ENCODE measurements at places on chromosomes 6 and 20.
A peak's percentile ranks its signal among the peaks of the same experiment; 100 is the strongest.

- no peak for DNase-seq
Measured at GRCh38 chr20:36591854-36592641, 13.5 kb upstream of the RAB5IF start.

DNA sequence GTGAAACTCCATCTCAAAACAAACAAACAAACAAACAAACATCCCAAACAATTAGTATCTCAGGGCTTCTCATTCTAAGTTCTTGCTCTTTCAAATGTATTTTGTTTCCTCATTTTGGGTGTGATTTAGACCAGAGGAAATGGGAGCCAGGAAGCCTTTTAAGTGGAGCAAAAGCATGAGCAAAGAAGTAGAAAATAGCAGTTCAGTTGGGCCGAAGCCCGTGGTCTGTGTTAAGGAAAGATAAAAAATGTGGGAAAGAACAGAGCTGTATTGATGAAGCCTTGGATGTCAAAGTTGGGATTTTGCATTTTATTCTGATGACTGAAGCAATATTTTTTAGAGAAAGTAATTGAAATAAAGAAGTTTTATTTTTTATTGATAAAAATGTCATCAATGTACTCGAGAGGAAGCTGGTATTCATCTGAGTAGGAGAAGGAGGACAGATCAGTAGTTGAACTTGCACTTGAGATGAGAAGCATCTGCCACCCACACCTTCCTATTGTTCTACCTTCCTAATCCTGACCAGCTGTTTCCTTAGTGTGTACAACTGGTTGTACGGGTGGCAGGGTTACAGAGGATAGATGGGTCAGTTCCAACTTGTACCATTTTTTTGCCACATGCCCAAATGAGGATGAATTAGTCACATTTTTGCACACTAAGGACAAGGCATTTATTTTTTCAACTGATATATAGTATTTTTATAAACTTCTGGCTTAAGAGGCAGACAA, 56.1 kb downstream of the KIAA0408 start:
- no peak for DNase-seq

GRCh38 chr6:161630674-161631073, 356.8 kb upstream of the AGPAT4 start:
- no peak for DNase-seq

- no peak for DNase-seq
Measured at GRCh38 chr6:132972254-132972653, 157.9 kb downstream of the RPS12 start.

DNA sequence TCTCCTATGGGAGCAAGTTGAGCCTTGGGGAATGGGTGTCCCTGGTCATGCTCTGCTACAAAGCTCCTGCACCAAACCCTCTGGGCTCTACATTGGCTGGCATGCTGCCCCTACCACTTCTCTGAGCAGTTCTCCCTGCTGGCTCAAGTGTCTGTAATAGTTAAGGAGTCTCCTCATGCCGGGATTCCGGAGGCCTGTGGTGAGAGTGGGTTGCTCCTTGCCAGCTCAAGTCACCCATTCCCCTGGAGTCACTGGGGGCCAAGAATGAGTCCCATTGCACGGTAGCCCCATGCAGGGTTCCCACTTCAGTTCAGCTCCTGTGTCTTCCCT, 173.9 kb downstream of the PRDM13 start:
- DNase-seq: no peak

DNA sequence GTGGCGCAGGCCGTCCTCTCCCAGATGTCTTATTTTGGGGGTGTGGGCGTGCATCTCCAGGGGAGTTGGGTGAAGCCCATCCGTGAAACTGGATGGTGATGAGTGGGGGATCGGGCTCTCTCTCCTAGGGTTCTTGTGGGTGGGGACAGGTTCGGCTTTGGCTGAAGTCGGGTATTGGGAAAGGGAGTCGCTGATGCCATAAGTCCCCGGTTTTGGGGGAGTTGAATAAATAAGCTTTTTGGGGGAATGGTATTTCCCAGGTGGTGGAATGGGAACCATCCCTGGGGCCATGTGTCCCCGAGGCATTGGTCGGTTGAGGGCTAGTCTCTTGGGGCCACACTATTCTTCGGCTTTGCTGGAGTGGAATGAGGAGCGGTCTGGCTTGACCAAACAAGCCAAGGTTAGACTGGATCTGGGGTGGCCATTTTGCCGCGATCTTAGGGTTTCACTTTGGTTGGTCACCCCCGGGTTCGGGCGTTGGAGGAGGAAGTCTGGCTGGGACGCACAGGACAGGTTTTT, 481 bp downstream of the ZNF133 start:
- no peak for DNase-seq

GRCh38 chr20:37207171-37207570, 27.8 kb upstream of the MROH8 start:
- DNase-seq: no peak

GRCh38 chr6:123042401-123042800, 46.4 kb downstream of the CLVS2 start:
- DNase-seq: no peak

DNA sequence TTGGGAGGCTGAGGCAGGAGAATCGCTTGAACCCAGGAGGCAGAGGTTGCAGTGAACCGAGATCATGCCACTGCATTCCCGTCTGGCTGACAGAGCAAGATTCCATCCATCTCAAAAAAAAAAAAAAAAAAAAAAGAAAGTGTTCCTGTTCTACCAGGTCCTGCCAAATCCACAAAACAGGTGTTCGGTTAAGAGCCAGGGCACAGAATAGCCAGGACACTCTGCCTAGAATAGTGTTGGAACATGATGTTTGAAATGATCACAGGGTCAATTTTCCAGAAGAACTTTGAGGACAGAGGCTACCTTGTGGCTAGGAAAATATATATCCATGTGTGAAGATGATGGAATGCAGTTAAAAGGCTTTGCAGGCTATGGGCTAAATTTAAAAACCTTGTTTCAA, 63.6 kb upstream of the TRAF3IP2 start:
- no peak for DNase-seq

GRCh38 chr6:7127680-7128079, 19.9 kb downstream of the RREB1 start:
- no peak for DNase-seq

DNA sequence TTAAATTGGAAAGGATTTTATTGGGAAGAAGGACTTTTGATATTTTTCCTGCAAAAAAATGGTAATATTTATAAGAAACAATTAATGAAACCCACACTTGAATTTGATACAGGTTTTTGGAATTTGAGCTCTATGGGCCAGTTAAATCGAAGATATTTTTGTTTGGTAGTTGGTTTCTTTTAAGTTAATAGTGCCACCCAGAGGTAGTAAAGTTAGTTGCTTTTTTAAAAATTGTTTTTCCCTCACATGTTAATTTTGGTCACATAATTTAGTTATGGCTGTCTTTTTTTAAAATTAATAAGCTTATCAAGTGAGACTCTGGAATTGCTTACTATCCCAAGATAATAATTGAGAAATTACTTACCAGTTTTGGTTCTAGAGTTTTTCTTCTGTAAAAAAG, 7.1 kb downstream of the PRIM2 start:
- no peak for DNase-seq

DNA sequence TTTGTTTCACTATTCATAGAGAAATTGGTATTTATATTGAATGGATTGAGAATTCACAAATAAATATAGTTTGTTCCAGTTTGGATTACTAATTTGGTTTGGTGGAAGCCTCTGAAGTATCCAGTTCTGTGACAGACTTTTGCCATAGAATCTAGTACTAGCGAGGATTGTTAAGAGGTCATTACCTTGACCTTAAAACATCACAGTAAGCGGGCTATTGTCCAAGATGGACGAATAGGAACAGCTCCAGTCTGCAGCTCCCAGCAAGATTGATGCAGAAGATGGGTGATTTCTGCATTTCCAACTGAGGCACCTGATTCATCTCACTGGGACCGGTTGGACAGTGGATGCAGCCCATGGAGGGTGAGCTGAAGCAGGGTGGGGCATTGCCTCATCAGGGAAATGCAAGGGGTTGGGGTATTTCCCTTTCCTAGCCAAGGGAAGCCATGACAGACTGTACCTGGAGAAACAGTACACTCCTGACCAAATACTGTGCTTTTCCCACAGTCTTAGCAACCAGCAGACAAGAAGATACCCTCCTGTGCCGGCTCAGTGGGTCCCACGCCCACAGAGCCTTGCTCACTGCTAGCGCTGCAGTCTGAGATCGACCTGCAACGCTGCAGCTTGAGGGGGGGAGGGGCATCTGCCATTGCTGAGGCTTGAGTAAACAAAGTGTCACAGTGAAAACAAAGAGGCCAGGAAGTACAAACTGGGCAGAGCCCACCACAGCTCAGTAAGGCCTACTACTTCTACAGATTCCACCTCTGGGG, 66.4 kb upstream of the NEDD9 start:
- no peak for DNase-seq

DNA sequence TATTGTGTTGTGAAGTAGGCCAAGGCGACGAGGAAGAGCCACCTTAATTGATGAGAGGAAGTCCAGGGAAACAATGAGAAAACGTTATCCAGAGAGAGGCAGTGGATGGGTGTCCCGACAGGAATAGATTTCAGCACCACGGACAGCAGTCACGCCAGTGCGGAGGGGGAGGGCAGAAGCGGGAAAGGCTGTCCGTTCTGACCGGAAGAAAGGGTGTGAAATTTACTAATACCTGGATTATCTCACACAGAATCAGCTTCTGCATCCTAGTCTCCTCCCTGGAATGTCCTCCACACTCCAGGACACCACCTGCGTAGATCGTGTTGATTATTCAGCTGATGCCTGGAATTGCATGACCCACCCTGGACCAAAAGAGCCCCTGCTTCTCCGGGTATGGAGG, 7.4 kb upstream of the BPIFA3 start:
- peak; percentile 63 for DNase-seq

- DNase-seq: peak; percentile 89
Measured at GRCh38 chr6:147203311-147204059, 732 bp upstream of the STXBP5 start.

DNA sequence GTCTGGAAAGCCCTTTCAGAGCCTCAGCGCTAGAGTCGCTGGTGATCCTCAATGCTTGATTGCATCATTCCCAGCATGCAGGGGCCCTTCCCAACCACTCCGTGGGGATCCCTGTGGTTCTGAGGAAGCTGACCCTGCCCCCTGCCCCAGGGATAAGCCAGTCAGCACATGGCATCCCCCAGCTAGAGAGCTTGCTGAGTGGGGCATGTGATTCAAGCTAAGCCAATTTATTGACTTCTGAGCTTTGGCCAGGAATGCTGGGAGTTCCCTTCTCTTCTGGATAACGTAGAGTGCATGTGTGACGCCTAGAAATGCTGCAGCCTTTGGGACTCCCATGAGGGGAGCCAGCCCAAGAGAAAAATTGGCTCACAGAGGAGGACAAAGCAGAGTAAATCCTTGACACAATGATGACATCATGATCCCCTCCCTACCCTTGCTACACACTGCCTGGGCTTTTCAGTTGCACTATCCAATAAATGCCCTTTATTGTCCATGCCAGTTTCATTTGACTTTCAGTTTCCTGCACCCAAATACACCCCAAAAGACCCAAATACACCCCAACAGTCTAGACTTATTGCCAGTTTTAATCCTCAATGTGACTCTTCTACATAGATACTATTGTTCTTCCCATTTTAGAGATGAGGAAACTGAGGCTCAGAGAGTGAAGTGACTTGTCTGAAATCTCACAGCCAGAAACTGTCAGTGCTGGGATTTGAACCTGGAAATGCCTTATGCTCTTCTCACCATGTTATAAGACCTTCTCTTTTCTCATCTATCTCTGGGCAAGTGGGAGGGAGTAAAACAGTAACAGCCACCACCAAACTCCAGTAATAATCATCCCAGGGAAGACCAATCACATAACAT, 34.3 kb downstream of the KCNB1 start:
- no peak for DNase-seq

DNA sequence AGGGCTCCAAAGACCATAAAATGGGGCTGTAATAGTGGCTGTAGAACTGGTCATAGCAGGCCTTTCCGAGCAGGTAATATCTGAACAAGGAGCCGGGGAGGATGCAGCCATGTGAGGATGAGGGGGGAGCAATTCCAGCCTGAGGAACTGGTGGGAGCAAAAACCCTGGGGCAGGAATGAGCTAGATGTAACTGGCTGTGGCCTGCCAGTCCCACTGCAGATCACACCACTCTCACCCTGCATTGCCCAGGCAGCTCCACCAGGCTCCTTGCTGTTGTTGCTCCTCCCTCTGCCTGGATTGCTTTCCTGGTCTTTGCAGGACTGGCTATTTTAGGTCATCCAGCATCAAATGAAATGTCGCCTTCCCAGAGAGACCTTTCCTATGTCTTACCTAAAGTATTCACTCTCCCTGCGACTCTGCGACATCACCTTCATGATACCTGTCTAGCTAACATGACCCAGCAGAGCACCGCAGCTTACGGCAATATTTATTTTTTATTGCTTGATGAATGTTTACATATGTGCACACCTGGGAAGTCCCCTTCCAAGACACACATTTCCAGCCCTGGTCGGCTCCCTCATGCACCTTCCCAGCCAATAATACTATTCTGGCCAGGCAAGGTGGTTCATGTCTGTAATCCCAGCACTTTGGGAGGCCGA, 2.4 kb upstream of the ZFP64 start:
- DNase-seq: no peak

Measured in activated CD8-positive, alpha-beta memory T cell treated with anti-CD3 and anti-CD28 coated beads for 24 hours (primary cell).